AG04450 (cell line): ENCODE measurements at places on chromosomes 6 and 20.
A peak's percentile ranks its signal among the peaks of the same experiment; 100 is the strongest.

GRCh38 chr20:41538810-41539596, 79.2 kb downstream of the CHD6 start:
- DNase-seq, result no peak

GRCh38 chr20:51535674-51536073, 6.8 kb downstream of the NFATC2 start:
- no peak for DNase-seq

DNA sequence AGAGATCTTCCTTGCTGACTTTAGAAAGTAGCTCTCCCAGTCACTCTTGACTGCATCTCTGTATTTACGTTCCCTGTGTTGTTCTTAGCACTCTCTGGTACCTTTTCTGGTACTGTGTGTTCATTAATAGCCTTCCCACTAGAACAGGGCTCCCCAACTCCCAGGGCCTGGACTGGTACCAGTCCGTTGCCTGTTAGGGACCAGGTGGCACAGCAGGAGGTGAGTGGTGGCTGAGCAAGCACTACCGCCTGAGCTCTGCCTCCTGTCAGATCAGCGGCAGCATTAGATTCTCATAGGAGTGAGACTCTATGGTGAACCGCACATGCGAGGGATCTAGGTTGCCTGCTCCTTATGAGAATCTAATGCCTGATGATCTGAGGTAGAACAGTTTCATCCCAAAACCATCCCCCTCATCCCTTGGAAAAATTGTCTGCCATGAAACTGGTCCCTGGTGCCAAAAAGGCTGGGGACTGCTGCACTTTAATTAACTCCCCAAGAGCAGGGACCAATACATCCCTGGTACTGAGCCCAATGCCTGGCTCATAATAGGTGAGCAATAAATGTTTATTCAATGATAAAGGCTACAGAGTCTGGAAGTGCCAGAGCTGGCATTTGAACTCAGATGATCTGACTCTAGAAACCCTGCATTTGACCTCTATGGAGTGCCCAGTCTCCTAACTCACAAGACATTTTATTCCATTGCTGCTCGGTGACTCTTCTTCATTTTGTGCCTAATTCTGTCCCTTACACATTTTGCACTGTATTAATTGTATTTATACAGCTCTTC, 11.0 kb downstream of the UTRN start:
- no peak for DNase-seq

DNA sequence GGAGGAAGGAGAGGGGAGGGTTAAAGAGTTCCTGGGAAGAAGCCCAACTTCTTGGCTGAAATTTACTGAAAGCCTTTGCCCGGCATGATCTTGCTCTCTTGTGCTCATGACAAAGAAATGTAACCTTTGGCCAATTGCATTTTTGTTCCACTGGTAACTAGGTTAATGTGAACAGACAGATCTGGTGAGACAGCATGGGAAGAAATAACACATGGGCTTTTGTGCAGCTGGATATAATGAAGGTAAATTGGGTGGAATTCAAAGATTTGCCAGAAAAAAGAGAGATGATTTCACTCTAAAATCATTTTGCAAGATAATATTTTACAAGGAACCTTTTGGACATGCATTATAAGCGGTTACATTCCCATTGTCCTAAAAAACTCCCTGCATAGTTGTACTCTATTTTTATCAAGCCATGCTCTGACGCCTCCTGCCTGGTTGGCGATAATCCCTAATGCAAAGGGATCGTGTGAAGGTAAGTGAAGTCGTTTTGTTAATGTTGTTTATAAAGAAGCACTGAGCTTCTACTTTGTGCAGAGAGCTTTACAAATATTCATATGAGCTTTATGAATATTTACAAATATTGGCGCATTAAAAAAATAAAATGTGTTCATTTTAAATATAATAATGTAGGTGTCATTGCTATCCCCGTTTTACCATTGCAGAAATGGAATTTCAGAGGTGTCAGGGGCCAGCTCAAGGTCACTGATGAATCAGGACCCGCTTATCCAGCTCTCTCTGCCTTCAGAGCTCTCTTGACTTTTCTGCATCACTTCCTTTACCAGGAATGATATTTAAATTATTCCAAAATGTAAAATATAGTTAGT, 161.3 kb upstream of the AGPAT4 start:
- DNase-seq, result peak; percentile 93

DNA sequence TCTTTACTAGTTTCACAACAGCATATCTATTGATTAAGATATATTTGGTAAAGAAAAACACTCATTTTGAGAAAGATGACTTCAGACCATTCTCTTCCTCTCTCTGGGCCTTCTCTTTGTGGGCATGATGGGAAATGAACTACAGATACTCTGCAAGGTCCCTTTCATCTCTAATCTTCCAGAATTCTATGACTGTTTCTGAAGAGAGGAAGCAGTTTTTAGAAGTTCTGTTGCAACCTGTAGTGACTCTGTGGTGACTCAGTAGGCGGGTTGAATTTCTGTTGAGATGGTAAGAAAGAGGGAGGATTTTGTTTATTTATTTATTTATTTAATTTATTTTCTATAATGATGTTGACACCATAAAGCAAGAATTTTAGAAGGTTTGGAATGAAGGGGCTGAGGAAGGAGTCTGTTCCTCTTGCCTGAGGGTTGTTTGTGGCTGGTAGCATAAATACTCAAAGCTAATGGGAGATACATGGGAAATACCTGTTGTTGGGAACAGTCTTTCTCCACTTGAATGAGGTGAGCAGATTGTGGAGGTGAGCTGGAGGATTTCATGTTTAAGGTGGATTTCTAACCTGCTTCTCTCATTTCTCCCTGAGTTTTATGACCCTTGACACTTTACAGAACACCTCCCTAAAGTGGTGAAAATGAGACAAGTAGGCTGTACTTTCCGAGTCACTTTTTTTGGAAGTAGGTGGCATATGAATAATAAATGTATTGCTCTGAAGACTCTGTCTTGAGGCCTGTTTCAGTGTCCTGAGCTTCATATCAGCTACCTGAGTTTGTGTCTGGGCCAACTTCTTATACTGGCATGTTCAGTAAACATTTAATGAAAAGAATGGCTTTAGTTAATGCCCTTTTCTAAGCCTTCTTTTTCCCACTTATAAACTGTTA, 15.0 kb downstream of the ACSS2 start:
- DNase-seq, result no peak

DNA sequence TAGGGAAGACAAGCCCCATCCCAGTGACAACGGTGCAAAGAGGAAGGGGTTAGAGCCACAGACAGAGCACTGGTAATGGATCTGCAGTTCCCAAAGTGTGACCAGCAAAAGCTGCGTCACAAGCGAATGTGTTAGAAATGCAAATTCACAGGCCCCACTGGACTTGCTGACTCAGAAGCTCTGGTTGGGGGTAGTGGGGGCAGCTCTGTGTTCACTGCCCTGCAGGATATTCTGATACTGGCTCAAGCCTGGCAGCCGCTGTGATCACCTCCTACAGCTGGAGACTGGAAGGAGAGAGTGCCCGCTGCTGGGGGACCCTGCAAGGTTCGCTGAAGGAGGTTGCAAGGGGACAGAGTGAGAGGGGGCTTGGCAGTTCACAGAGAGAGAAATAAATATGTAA, 179.7 kb upstream of the CDH4 start:
- DNase-seq, result no peak

DNA sequence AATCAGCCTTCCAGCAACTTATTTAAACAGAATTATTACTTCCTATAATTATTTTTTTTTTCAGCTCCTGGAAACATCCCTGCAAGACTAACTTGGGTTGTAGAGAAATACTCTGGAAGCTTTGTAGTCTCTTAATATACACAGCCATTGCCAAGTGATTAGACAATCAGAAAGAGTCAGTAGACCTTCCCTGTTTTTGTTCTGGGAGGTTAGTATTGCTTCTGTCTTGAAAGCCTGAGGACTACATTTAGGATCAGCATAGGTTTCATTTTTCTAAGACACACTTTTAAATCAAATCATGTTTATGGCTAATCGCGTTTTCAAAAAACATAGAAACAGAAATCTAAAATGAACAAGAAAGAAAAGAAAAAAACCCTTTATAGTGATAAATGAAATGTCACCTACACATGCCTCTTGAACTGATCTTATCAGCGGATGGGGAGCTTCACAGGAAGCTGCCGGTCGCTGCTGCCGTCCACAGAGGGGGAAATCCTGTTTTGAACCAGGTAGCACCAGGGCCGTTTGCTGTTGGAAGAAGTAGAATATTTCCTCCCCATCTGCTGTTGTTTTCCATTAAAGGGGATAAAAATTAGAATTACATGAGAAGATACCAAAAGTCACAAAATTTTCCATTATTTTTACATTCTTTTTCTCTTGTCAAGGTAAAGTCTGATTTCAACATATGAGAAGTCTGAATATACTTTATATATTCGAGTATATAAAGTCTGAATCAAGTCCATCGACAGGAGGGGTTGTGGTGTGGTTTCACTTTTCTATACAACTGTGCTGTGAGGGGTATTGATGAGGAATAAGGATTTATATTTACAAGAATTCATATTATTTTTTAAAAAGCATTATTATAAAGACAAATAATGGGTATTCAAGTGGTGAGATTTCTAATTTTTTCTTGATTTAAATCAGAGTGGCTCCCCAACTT, 94.6 kb downstream of the ARMC2 start:
- DNase-seq, result no peak

DNA sequence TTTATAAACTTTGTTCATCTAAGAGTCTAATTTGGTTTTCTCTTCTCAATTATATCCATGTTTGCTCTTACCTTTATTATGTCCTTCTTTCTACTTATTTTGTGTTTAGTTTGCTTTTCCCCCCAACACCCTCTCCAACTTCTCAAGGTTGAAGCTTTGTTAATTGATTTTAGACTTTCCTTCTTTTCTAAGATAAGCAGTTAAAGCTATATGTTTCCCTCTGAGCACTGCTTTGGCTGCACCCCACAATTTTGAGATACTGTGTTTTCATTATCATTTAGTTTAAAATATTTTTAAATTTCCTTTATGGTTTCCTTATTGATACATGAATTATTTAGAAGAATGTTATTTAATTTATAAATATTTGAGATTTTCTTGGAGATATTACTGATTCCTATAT, 13.9 kb upstream of the BEND6 start:
- no peak for DNase-seq

DNA sequence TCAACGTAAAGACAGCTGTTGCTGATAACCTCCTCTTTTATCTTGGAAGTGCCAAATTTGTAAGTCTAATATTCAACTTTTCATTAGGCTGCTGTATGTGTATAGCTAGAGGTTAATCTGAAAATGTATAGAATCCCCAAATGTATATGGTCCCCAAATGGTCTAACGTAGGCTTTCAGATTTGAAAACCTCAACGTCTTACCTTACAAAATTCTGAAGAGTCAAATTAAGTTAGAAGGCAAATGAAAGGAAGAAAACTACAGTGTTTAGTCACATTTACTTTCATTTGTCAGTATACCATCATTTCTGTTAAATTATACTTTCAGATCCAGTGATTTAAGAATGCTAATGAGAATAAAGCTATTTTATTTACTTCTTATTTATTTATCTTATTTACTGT, 256.9 kb downstream of the ARHGAP18 start:
- no peak for DNase-seq

- no peak for DNase-seq
Observed at GRCh38 chr6:116100419-116101301, at the start of gene NT5DC1. Gene NT5DC1, plus strand, starts transcription at chr6:116100853. Its CDS starts 78 bp downstream, at chr6:116100931.

DNA sequence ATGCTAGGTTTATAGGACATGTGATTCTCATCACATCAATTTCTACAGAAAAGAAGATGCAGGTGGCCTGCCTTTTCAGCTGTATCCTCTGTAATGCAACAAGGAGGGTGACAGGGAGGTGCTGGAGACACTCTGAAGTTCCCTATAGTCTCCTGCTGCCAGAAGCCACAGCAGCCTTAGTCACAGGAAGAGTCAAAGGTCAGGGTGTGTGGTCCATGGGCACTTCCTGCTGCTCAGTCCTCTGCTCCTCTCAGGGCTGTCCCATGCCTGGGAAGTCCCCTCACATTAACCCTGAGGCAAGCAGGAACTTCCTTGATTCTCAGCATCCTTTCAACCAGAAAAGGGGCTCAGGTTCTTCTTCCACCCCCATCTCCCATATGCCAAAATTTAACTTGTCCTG, 144.8 kb upstream of the FOXA2 start:
- DNase-seq, result no peak

DNA sequence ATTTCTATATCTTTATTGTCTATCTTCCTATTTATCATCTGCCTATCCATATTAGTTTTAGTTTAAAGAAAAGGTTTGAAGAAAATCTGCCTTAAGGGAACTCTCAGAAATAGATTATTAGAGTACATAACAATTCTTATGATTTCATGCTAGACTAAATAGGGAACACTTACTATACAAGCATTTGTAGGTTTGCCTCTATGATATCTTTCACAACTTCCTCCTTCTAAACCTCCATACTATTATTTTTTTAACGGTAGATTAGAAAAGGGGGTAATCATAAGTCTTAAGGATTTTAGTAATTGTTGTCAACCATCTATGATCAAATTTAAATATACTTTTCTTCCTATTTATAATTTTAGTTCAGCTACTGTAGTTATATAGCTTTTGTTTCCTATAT, 11.6 kb upstream of the DSE start:
- DNase-seq, result no peak

DNA sequence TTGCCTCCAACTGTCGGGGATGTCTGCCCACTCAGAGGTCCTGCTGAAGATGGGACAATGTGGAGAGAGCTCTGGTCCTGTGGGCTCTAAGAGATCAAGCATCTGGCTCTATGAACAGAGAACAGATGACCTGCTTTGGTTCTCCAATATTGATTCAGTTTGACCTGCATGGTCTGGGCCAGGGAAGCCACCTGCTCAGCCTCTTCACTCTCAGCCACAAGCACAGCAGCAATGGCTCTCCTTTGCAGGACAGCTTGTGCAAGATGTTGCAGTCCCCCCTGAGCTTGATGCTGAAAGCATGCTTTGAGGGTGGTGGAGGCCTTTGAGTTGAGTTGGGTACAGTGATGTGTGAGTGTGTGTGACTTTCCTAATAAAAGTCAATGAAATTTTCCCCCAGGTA, 18.6 kb upstream of the MCM3 start:
- DNase-seq, result no peak

DNA sequence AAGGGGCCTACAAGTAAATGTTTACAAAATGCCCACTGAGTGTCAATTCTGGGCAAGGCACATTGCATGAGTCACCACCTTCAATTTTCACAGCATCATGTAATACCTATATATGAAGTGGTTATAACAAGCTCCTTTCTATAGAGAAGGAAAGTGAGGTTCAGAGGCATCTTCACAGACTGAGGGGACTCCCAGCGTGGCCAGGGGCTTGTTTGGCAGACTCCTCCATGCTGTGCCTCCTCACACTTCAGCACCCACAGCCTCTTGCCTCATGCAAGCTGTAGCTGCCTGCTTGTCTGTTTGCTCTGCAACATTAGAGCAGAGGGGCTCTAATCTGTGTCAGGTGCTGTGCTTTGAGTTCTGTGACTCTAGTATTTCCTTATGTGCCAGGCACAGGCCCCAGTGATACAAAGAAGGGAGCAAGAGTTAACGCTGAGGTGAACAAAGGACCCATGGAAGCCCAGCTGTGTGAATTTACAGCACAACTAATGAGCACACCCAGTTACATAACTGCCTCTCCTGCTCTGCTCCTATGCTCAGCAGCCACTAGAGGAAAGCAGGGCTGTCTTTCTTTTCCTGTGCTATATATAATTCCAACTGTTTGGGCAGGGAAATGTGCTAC, 72.3 kb downstream of the ZHX3 start:
- no peak for DNase-seq
